ENCODE measurements at places on chromosomes 4 and X. TPM values are rescaled to one million over a fixed set of nuclear protein-coding genes. Genes with fewer than 3 reads are reported as not detected.

DNA sequence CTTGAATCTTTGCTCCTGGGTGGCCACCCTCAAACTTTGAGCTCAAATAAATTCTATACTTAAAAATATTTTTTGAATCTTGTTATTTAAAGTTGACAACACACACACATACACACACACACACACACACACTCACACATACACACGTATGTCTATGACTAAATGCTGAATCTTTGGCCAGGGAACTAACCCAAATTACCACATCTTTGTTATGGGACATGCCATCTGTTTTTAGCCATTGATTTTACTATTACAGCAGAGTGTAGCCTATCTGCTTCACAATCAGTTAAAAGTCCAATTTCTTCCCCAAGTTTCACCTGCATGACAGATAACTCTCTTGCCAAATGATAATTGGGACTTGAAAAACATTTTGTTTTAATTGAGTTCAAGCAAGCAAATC is 45.0 kb upstream of the USP46 start:
- DNase-seq: no peak

GRCh38 chrX:1391370-1391706 is 575 bp downstream of the SLC25A6 start:
- DNase-seq: no peak

DNA sequence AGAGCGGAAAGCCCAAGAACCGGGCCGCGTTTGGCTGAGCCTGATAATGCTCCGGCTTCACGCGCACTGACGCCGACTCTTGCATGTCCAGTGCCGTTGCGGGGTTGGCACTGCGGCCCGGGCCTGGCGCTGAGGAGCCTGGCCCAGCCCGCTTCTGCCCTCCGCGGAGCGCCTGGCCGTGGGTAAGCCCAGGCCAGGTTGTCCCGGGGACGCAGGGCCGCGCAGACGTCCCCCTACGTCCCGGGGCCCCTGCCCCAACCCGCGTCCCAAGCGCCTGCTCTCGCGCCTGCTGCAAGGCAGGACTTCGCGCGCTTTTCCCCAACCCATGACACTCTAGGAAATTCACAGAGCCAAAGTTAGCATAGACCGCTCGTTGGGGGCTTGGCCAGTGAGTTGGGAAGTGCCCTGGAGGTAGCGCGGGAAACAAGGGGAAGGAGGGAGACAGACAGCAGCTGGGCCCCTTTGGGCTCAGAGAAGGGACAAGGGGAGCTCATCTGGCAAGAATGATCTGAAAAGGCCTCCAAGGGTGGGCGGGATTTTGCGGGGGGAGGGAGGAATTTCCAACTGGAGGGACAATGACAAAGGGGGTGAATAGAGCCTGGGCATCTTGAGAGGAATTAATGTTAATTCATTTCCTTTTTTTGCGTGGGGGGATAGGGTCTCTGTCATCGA is 665 bp upstream of the LRPAP1 start:
- no peak for DNase-seq

DNA sequence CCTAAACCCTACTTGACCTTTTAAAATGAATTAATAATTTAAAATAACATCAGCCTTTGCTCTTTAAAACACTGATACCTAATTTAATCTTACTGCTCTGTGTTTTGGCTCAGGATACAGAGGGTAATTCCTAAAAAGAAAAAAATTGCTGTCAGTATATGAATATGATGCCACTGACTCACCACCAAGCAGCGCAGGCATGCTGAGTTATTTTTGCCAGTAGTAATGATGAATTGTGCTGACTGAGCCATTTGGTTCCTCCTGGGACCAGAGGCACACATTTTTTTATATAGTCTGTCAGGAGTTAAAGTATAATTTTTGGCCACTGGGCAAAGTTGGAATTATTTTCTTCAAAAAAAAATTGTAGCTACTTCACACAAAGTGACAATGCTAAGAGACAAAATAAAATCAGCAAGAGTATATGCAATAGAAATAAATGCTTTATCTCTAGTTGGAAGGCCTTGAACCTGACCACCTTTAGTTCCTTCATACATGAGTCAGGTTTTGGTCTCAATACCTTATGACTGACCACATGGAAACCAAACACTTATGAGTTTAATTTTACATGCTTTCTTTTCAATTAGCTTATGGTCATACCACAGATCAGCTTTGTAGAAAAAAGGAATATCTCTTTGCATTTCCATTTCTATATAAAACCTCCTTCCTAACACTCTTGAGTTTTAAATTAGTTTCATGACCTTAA is 115.1 kb downstream of the PPP3CA start:
- DNase-seq: no peak

DNA sequence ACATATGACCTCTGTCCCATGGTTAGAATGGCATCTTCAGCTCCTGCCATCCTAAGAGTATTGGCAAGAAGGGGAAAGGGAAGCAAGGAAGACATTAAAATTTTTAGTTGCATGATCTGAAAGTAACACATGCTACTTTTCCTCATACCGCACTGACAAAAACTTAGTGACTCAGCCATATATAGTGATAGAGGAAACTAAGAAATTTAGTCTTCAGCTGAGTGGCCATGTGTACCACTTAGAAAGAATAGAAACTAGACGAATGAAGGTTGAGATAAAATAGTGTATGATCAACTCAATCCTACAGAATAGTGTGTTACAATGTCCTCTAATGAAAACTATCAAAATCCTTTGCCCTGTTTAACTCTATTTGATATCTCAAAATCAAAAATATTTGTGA is 164.1 kb downstream of the PPP3CA start:
- DNase-seq: no peak

DNA sequence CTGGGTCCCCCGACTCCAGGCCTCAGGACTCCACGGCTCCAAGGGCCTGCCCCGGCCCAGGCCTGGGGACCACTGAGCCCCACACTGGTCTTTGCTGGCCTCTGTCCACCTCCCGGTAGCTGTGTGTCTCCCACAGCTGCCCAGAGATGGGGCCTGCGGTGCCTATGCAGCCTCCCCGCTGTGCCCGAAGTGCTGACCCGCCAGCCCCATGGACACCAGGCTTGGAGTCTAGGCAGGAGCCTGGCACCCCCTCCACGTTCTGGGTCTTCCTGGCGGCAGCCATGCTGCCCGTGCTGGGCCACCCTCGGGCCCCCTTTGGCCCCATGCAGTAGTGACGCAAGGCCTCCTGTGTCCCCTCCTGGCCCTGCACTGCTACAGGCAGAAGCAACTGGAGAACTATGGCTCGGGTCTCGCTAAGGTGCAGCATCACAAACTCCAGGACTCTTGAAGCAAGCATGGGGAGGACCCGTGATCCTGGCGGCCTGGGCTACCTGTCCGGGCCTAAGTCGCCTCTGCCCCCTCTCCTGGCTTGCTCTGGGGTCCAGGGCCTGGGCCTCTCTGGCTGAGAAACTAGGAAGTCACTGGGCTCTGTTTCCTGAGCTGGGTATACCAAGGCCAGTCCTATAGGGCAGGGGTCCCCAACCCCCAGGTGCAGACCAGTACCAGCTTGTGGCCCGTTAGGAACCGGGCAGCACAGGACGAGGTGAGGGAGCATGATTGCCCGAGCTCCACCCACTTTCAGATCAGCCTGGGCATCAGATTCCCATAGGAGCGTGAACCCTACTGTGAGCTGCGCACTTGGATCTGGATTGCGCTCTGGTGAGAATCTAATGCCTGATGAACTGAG is 917 bp downstream of the MYL5 start:
- no peak for DNase-seq

- peak; percentile 47 for DNase-seq
Observed at GRCh38 chr4:25180524-25181131, 20.4 kb upstream of the SEPSECS start.

UGT2B15 gene
- 0.50 TPM for total RNA-seq

- no peak for DNase-seq
Observed at GRCh38 chr4:126691797-126692196, 941.0 kb upstream of the INTU start.

- DNase-seq: peak; percentile 85
Observed at GRCh38 chrX:101550362-101550750, at the start of gene ARMCX1. TSS of gene ARMCX1 (plus strand) at chrX:101550547. CDS start at chrX:101552931, 2,384 bp downstream.

- no peak for DNase-seq
Observed at GRCh38 chrX:43716696-43717095, 60.6 kb downstream of the MAOA start.

GRCh38 chrX:47633689-47634590 is 4.2 kb upstream of the CFP start:
- DNase-seq: no peak

RS1 gene
- total RNA-seq: not detected

DNA sequence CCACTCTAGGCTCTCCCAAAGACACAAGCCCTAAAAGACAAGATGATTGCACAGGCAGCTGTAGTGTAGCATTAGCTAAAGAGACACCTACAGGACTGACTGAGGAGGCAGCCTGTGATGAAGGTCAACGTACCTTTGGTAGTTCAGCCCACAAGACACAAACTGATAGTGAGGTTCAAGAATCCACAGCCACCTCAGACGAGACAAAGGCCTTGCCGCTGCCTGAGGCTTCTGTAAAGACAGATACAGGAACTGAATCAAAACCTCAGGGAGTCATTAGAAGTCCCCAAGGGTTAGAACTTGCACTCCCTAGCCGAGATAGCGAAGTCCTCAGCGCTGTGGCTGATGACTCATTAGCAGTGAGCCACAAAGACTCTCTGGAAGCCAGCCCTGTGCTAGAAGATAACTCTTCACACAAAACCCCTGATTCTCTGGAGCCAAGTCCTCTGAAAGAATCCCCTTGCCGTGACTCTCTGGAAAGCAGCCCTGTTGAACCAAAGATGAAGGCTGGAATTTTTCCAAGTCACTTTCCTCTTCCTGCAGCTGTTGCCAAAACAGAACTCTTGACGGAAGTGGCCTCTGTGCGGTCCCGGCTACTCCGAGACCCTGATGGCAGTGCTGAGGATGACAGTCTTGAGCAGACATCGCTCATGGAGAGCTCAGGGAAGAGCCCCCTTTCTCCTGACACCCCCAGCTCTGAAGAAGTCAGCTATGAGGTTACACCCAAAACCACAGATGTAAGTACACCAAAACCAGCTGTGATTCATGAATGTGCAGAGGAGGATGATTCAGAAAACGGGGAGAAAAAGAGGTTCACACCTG is 306.3 kb downstream of the ANK2 start:
- DNase-seq: no peak

- DNase-seq: no peak
Observed at GRCh38 chrX:20414762-20415445, 148.2 kb upstream of the RPS6KA3 start.

DNA sequence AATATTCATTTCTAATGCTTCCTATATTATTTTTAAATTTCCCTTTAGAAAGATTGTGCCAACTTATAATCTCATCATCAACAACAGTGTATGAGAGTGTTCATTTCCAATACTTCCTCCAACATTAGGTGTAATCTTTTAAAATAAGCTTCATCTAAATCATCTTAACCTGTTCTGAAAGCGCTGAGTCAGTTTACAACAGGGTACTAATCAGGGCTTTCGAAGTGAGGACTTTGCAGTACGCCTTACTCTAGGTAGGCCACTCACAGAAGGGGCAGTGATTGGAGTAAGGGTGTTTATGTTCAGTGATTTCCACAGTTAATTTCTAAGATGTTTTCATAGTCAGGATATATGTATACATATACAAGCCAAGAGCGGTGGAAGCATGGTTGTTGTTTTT is 87.9 kb downstream of the FRAS1 start:
- no peak for DNase-seq

ZXDA gene
- total RNA-seq: 4.7 TPM

INTU gene
- total RNA-seq: 41.6 TPM

- DNase-seq: no peak
Observed at GRCh38 chr4:70838204-70838603, 1.5 kb downstream of the GRSF1 start.

FRG2 gene
- total RNA-seq: 0.24 TPM

SRPK3 gene
- total RNA-seq: 0.62 TPM

GRCh38 chrX:133586443-133586842 is 171.2 kb upstream of the GPC4 start:
- DNase-seq: no peak

DNA sequence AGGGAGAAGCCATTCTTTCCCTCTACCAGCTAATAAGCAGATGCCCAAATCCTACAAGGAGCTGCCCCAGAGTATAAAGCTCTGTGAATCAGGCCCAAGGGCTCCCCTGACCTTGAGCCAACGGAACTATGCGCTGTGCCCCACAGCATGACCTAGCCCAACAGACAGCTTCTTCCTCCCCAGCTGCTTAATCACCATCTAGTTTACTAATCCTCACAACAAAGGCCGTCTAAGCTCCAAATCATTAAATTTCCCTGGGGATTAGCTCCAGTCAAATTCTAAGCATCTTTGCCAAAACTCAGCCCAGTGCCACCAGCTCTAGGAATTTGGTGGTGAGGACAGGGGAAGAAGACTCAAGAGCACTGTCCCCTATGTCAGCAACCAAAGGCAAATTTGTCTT is 113.1 kb downstream of the SHROOM4 start:
- no peak for DNase-seq

- no peak for DNase-seq
Observed at GRCh38 chrX:72727846-72728245, 13.7 kb upstream of the PHKA1 start.

DNA sequence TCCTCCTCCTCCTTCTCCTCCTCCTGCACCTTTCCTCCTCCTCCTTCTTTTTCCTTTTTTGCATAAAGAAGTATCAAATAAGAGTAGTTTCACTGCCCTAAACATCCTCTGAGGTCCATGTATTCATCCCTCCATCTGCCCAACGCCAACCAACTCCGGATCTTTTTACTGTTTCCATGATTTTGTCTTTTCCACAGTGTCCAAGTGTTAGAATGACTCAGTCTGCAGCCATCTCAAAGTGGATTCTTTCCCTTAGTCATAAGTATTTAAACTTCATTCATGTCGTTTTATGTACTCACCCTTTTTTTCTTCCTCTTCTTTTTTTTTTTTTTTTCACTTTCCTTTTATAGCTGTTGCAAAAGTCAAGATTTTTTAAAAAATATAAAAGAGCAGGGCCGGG is 12.9 kb downstream of the CSF2RA start:
- no peak for DNase-seq

DNA sequence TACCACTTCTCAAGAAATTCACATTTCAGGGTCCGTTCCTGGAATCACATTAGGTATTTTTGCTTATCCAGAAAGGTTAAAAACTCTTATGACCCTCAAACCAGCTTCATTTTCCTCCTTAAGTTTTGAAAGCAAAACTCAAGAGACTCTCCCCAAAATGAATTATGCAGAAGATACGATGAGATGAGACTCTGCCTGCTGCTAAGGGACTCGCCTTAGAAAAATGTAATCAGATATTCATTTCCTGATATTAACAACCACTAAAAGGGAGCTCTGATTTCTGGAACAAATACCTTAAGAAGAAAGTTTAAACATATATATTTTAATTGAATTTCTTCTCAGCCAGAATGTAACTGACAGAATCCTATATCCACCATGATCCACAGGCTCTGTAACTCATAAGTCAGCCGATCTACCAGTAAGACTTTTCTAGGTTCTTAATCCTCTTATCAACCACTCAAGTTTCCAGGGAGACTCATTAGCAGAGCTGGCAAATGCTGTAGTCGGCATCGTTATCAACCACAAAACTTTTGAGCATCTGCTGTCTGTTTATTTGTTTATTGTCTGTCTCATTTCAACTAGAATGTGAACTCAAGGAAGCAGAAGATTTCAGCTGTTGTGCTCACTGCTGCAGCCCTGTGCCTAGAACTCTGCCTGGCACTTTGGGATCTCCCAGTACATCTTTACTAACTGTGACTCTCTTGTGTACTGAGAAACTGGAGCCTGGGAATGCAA is 112.5 kb downstream of the LDB2 start:
- DNase-seq: no peak

CLCN3 gene
- 89.2 TPM for total RNA-seq

All from testis (tissue), 5 donors.